NCI-H2171 (cell line): ENCODE measurements at places on chromosomes 1 and 21.

- no peak for DNase-seq
Observed at GRCh38 chr1:71086331-71086730, 5.5 kb upstream of the ZRANB2 start.

DNA sequence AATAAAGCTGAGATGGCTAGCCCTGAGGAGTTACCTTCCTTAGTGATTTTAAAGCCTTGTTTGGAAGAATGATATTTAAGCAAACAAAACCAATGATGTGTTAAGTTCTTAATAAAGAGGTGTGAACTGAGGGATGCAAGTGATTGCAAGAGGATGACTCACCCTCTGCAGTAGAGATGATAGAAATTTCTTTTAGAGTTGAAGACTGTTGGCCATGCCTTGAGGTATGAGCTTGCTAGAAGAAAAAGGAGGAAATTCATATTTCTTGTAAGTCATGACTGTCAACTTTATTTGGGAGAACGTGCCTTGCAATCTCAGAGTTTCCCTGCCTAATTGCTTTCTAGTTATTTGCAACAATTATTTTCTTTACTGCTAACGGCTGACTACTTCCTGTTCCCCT lies 94.7 kb downstream of the PLA2G4A start:
- DNase-seq = no peak

GRCh38 chr1:172970186-172970585 lies 80.6 kb downstream of the TNFSF18 start:
- no peak for DNase-seq

DNA sequence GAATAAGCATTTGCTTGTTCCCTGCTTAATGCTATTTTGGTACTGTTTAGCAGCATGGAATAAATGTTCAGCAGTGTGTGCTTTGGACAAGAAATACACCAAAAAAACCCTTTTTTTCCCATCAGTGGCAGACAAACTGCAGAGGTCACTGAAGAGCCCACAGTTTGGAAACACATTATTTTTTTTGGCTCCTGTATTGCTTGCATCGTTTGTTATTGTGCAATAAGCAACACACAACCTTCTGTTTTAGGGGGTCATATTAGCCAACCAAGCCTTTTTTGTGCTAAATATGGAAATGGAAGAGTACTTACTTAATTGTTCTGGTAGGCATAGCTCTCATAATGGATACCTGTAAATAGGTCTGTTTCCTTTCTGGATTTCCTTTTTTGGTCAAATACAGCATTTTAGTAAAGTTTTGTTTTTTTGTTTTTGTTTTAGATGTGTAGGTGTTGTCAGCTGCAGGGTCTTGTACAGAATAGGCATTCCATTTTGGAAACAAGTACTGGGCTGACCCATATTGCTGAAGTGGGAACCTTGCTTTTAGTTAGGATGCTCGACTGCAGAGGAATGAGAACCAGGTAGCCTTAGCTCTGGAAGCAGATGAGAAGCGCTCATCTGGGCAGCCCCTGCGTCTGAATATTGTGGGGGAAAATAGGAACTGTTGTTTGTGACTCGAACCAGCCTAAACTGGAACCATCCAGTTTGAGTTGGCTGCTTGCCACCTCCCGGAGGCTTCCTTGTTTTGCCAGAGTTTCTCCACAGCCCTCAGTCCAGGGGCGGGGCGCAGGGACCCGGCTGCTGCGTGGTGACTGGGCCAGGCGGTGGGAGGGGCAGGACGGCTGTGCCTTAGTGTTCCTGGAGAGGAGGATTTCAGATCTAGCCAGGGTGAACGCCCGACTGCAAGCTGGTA lies 38.4 kb downstream of the SPEN start:
- DNase-seq = peak; percentile 83

GRCh38 chr1:179142889-179143299 lies 61.0 kb downstream of the TOR3A start:
- DNase-seq = no peak

DNA sequence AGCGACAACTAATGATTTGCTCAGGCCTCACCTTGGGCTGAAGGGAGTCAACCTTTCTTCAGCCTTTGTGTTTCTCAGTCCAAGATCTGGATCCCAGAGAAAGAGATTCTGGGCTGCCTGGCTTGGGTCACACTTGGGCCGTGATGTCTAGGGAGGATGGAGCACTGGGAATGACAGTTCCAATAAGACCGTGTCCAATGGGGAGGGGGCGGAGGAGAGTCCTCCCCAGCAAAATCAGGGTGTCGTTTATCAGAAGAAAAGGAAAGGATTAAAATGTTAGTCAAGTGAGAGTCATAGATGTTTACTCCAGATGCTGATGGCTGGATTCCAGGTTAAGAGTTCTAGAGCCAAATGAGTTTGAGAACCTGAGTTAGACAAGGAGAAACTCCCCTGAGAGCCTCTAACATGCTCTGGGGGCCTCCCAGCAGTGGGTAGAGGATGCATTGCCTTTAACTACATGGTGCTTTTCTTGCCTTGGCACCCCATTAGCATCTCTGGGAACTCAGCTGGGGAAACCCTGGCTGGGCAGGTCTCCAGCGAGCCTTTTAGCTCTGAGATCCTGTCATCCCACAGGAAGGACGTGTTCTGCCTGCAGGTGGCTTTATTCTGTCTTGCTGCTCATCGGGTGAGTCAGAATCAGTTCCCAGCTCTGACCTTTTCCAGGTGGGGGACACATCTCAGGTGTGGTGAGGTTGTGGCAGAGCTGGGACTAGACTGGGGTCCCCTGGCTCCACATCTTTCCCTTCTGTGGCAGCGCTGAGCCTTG lies 22.2 kb downstream of the NIPAL3 start:
- DNase-seq = no peak

- no peak for DNase-seq
Observed at GRCh38 chr1:67843746-67844145, 10.5 kb upstream of the GNG12 start.

- no peak for DNase-seq
Observed at GRCh38 chr1:223266632-223267172, 97.3 kb downstream of the SUSD4 start.

GRCh38 chr1:27397110-27397509 lies 4.7 kb downstream of the GPR3 start:
- DNase-seq = no peak

DNA sequence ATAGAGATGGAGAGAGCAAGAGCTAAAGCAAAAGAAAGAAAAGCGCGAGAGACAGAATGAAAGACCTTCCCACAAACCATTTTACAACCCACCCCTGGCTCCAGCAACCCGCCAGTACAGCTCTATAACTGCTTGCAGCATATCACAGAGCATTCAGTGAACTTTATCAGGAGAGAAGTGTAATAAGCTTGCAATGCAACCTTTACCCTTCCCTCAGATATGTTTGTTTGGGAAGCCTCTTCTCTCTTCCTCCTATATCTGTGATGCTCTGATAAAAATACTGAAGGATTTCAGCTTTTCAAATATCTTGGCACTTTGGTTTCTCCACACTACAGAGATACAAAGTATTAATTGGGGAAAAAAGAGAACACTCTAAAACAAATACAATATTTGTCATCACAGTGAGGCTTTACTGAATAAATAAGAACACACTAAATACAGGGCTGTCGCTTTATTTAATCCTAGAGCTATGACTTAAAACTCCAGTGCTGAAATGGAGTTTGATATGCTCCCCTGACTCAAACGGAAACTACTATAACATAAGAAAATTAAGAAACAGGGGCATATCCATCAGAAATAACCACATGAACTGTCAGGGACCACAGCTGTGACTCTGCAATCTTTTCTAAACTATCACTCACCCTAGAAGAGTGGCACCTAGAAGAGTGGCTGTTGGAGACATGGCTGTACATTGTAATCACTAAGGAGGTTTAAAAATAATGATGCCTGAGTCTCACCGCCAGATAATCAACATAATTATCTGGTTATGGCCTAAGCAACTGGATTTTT lies 6.7 kb downstream of the CRP start:
- no peak for DNase-seq

DNA sequence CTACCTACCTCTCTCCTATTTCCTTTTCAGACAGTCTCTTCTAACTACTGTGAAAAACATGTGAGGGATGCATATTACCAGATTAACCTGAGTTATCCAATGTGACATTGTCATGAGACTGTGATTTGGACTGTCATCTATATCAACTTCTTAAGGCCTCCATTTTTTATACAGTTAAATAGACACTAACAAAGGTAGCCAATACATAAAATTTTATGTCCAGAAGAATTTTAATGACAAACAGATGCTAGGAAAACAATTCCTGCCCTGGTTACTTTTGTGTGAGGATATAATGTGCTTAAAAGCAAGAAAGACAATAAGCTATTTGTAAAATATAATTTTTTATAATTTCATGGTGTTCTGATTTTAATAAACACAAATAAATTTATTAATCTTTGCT lies 136.2 kb downstream of the DPYD start:
- DNase-seq = no peak

GRCh38 chr21:29523646-29524045 lies 224.9 kb downstream of the BACH1 start:
- DNase-seq = no peak

DNA sequence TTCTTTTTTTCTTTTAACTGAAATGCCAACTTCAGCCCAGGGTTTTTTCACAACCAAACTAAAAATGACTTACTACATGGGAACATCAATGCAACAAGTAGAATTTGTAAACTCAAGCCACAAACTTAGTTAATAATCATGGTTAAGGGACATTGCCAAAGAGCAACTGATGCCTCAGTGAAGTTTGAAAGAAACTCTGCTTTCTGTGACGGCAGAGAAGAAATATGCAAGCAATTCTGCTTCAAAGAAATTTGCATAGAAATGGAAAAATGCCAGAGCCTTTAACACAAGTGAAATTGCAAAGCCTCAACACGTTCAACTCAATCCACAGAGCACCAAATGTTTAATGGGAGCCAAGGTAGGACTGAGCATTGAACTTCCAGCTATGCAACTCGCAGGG lies 5.0 kb upstream of the CHD5 start:
- DNase-seq = no peak

DNA sequence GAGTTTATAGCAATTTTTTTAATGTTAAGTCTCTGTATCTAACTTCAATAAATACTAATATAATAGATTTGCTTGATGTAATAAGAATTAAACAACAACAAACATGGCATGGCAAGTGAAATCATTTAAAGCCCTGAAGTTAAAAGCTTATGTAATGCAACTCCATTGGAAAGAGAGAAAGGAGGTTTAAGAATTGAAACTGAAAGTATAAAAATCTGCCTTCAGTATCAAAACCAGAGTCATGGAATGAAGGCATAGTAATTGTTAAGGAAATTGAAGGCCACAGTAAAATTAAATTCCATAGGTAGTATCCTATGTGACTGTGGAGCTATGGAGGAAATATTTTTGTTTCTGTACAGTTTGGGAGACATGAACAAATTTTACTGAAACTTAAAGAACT lies 55.1 kb downstream of the PRDX6 start:
- no peak for DNase-seq

DNA sequence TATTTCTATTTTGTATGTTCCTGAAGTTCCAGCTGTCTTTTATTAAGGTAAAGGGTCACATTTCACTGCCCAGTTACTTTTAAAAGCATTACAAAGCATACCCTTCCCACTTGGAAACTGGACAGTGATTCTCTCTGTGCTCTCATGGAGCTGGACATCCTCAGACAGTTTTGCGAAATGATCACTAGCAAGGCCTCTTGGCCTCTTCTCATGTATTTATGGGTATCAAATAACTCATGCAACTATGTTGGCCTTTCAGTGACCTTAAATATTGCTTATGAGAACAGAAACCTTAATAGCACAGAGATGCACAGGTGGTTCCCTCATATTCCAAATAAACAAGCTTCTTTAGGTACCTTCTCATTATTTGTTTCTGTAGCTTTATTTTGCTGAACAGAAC lies 7.9 kb upstream of the AMPD1 start:
- DNase-seq = no peak

GRCh38 chr1:117616967-117617366 lies 11.1 kb downstream of the TENT5C start:
- DNase-seq = no peak

- DNase-seq = no peak
Observed at GRCh38 chr21:45864436-45864835, 117.1 kb upstream of the COL6A1 start.

DNA sequence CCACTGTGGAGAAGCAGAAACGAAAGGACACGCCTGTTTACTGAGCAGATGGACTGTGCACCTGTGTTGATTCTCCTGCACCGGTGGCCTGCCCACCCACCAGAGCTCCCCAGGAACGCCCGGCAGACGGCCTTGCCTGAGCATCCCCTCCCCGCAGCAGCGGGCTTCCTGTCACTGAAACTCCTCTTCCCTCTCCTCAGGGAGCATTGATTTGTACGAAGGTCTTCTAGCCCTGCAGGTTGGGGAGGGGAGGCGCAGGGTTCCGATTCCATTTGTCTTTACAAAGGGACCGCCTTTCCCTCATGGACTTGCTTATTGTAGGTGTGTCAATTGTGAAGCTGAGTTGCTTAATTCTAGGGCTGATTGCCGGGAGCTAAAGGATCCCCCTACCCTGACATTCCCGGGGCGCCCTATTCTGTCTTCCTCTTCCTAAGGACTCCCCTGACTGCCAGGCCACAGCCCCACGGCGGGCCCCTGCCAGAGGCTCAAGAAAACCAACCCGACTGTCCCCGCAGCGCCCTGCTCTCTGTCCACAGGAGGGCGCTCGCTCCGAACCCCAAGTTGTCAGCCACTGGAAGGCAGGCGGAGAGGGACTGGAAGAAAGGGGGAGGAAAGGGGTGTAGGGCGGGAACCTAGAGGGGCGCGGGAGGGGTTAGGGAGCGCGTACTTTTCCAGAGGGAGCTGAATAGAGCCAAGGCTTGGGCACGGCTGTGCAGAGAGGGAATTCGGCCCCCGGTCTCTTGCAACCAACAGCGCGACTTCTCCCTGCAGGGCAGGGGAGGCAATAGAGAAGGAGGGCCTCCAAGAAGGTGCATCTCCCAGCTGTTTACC lies 2.8 kb downstream of the S100A6 start:
- peak; percentile 84 for DNase-seq

GRCh38 chr1:205168291-205168690 lies 43.2 kb downstream of the DSTYK start:
- DNase-seq = no peak

DNA sequence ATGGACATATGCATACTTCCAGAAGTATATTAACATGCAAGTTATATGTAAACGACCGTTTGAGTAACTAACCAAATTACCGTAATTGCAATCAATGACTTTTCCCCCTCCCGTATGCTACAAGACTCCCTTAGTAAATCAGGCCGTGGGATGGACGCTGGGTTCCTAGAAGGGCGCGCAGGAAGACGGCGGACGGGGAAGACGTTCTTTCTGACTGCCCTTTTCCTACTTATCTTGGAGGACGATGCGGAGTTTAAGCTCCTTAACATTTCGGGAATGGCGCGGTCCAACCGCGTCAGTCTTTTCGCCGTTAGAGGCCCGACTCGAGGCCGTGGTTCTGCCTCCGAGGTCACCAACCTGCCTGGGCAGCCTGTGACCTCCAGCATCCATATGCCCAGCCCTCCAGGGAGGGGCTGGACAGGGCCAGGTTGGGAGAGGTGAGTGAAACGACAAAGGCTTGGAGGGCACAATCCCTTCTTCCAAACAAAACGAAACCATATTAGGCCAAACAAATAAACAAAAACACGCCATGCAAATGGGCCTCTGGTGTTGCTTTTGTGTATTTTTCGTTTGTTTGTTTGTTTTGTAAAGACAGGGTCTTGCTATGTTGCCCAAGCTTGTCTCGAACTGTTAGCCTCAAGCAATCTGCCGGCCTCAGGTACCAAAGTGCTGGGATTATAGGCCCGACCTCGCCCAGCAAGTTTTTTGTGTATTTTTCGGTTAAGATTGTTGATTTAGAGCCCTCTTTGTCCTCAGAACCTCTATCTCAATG lies 873 bp upstream of the PI4KB start:
- DNase-seq = no peak

- DNase-seq = no peak
Observed at GRCh38 chr1:41322835-41323234, 38.4 kb upstream of the FOXO6 start.

- DNase-seq = no peak
Observed at GRCh38 chr1:16986962-16987361, 6.5 kb upstream of the MFAP2 start.

- DNase-seq = no peak
Observed at GRCh38 chr1:20727746-20728316, 4.7 kb downstream of the SH2D5 start.
